ENCODE measurements at places on chromosomes 1 and 21.

DNA sequence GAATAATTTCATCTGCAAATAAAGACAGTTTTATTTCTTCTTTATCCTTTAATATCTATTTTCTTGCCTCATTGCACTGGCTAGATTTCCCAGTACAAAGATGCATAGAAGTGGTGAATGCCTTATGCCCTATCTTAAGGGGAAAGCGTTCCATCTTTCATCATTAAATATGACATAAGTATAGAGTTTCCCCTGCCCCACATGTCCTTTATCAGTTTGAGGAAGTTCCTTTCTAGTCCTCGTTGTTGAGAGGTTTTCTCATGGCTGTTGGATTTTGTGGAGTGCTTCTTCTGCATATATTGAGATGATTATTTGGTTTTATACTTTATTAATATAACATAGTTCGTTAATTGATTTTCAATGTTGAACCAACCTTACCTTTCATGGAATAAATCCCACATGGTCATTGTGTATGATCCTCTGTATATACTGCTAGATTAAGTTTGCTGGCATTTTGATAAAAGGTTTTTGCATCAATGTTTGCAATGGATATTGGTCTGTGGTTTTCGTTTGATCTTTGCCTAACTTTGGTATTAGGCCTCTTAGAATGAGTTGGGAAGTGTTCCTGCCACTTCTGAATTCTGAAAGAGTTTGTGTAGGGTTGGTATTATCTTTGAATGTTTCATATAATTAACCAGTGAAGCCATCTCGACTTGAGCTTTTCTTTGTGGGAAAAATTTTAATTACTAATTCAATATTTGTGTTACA lies 15.6 kb downstream of the PRKACB start:
- DNase-seq = no peak

DNA sequence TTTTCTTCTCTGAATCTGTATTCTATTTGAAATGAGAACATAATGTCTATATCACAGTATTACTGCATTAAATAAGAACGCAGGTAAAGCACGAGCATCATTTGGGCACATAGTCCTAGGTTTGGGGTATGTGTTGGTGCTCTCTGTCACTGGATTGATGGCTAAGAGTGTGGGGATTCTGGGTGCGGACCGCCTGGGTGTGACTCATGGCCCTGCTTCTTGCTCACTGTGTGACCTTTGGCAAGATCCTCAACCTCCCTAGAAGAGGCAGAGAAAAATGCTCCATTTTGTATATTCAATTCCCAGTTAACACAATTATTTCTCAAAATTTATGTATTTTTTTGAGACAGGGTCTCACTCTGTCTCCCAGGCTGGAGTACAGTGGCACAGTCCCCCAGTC lies 99.7 kb downstream of the LAMC2 start:
- no peak for DNase-seq

DNA sequence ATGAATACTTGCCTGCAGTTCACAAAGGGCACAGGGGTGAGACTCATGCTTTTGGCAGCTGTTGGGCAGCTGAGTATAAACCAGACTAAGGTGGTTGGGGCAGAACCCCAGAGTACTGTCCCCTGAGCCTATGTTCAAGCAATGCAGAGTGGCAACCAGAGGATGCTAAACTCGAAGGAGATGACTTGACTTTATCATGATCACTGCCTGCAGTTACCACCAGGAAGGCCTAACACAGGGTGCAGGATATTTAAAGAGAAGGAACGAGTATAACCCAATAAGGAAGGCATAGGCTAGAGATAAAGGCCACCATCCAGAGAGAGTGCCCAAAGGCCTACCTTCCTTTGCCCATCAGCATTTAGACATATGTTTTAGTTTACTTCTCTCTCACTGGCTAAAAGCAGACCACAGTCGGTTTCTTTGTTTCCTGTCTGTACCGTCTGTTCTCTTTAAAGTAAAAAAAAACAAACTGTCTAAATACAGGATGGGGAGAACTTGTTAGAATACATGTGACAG lies 83.3 kb downstream of the MPZL1 start:
- no peak for DNase-seq

DNA sequence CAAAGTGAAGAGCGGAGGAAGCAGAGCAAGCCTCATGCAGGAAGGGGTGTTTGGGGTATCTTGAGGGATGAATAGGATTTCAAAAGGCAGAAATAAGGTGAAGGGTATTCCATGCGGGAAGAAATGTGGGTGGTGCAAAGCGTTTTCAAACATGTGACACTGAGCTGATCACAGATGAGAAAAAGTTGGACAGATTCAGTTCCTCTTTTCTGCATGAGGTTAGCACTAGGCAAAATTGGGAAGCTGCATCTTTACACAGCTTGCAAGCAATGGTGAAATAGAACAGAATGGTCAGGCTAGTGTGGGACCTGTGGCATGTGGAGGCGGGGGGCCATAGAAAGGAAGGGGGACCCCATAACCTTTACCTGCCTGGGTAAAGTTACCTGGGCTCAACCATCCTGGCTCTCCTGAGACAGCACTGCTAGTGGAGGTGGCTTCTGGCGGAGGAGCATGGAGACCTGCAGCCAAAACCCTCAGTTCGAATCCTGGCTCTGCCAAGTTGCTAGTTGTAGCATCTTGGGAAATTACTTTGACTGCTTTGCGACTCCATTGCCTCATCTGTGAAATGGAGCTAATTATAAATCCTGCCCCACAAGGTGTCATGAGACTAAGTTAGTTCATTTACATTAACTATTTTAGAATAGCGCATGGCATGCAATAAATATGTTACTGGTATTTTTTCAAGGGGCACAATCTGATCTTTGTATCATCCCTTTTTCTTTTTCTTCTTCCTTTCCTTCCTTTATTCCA lies 16.4 kb downstream of the KCNA10 start:
- no peak for DNase-seq

- no peak for DNase-seq
Observed at GRCh38 chr1:193589597-193590040, 403.2 kb upstream of the B3GALT2 start.

DNA sequence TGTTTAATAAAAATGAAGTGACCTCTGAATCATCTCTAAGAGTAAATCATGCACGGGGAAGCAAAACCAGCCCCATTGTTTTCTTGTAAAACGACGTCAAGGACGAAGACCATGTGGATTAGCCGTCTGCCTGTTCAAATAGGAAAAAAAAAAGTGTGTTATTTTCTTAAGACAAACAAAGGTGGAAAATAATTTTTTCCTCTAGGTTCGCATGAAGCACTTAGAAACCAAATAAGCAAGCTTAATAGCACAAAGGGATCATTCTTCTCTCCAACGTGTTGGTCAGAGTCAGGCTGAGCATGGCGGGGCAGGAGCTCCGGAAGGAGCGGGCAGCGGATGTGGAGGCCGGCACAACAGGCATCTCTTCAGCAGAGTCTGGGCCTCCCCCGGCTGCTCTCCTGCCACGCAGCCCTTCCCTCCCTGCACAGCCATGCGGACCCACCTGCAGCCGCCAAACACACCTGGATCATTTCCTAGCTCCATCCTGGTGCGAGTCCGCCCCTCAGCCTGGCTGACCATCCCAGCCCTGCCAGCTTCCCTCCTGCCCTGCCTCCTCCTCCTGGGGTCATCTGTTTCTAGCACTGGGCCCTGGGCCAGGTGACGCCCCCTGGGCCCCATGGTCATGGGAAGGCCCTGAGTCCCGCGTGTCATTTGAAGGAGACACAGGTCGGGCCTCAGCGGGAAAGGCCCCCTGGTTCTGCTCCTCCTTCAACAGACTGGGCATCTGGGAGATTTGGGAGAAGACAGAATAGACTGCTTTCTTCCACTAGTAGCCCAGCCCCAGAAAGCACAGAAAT lies 40.2 kb downstream of the MX1 start:
- DNase-seq = peak; percentile 39

DNA sequence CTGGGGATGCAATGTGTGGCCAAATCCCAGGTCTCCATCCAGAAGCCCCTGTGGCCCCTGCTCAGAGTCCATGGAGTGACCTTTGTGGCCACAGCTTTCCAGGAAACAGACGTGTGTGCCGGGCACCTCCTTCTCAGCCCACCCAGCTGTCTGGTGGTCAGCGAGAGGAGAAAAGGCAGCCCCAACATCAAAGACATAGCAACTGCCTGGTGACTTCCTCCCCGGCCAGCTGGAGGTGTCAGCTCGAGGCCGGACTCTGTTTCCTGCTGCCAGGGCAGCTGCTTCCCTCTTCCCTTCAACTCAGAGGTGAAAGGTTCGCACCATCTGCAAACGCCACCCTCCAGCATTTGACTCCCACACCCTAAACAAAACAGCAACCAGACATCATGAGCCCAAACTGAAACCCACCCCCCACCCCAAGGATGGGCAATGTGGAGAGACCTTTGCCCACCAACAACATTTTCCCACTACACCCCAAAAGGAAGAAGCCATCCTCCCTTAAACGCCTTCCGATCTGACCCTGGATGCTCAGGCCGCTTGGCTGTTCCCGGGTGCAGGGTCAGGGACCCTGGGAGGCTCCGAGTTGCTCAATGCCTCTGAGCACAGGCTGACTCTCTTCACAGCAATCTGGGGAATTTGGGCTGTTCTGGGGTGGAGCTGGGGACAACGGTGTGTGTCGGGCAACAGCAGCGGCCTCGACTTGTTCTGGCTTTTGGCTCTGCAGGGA lies 162.3 kb downstream of the PSMG1 start:
- no peak for DNase-seq

DNA sequence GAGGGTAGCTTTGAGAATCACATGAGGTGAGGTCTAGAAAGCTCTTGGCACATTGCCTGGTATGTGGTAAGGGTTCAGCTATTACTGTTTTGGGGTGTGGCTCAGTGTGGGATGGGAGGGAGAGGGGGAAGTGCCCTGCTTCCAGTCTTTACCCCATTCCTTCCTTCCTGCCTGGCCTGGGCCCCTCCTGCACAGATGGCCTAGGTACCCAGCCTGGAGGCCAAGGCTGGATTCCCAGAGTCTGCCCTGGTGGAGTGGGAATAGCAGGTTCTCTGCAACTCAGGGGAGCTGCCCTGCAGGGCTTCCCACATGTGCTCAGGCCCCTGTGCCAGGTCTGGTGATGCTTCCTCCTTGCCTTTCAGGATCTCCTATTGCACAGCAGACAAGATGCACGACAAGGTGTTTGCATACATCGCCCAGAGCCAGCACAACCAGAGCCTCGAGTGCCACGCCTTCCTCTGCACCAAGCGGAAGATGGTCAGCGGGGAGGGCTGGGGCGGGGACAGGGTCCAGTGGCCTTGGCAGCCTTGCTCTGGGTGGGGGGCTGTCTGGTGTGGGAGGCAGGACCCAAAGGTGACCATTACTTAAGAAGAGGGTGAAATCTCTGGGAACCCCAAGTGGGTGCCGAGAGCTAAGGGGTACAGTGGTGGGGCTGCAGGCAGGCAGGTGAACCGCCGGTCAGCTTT lies 13.5 kb downstream of the LDLRAP1 start:
- no peak for DNase-seq

DNA sequence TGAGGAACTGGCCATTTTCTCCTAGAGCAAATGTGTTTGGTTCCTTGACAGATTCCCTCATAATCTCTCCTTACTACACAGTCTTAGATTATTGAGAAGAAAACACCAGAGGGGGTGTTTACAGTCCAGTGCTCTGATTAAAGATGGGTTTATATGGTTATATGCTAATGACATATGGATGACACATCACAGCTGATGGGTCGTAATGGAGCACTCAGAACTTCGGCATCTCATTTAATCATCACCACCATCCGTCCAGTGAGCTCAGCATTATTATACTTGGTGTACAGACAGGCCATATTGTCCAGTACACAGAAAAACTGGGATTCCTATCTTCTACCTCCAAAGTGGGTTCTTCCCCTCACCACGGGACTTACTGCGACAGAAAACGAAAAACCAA lies 22.3 kb upstream of the NR5A2 start:
- DNase-seq = no peak

- DNase-seq = no peak
Observed at GRCh38 chr1:41073971-41074370, 52.4 kb upstream of the SLFNL1 start.

DNA sequence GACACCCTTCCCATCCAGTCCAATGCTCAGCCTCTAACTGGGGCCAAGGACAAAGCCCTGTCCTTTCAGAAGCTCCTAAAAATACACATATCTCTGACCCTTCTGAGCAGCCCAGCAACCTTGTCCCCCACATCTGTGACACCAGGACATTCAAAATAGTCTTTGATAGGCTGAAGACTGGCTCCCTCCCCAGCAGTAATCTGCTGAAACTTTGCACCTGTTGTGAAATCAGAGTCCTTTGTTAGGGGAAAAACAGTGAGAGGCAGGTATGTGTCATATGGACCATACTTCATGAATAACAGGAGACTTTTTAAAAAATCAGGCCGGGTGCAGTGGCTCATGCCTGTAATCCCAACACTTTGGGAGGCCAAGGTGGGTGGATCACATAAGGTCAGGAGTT lies 82.4 kb upstream of the VAMP3 start:
- no peak for DNase-seq

DNA sequence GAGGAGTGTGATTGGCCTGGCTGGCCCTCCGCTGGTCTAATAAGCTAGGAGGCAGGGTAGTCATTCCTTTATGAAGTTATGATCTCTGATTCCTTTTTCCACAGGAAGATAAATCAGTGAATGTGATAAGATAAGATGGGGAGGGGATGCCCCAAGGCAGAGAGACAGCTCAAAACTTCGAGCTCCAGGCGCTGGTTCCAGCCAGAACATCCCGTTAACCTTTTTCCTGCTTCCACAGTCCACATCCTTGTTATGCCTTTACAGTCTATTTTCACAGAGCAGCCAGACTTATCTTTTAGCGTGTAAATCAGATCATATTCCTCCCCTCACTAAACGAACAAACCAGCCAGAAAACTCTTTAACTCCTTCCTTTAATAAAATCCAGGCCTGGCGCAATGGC lies 38.5 kb upstream of the BMP8B start:
- no peak for DNase-seq

DNA sequence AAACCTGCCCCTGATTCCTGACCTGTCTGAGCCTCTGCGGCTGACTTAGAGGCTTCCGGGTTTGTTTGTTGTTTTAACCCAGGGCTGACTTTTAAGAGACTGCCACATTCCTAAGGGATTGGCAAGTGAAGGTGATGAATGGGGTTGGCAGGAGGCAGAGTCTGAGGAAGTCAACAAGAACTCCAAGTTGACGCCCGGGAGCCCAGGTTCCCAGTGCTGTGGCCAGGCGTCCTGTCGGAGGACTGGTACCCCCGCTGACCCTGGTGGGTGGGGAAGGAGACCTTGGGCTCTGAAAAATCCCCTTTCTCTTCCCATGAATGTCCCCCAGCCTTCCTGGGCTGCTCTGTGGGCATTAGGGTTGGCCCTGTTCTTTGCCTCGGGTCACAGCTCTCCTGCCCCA lies 19.7 kb upstream of the EPS8L3 start:
- no peak for DNase-seq

- no peak for DNase-seq
Observed at GRCh38 chr1:86542631-86543030, 4.2 kb upstream of the CLCA4 start.

GRCh38 chr1:110307239-110307974 lies 31.8 kb upstream of the RBM15 start:
- DNase-seq = no peak

GRCh38 chr1:213989002-213989855 lies 1.5 kb downstream of the PROX1 start:
- no peak for DNase-seq

DNA sequence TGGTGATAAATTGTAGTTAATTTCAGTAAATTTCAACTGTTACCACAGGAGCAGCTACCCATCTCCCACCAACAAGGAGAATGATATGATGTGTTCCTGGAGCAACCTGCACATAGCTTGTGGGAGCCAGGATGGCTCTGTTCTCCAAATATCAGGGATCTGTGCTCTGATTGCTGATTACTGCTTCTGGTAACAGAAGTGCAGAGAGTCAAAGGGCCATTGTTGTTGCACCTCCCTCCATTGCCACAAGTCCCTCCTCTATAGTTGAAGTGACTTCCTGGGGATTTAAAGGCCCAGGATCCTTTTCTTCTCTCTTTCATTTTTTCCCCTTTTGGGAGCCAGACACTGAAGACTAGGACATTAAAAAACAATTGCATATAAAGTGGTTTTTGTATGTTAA lies 51.6 kb upstream of the HPDL start:
- DNase-seq = no peak
